ENCODE measurements at places on chromosomes 5 and 9. TPM values are rescaled to one million over a fixed set of nuclear protein-coding genes. Genes with fewer than 3 reads are reported as not detected.

The NRARP gene
- total RNA-seq: 116 TPM

The INPP5E gene
- 16.4 TPM for total RNA-seq

The ZNF484 gene
- total RNA-seq: 1.8 TPM

The GTF2H2 gene
- total RNA-seq: 8.8 TPM

The IL17B gene
- total RNA-seq: not detected

The FOXD4L5 gene
- total RNA-seq: not detected

The FBXO38 gene
- 21.4 TPM for total RNA-seq
